ENCODE measurements at places on chromosomes 7 and 10.

- no peak for DNase-seq
These were observed 156.1 kb downstream of the WDR11 start for GRCh38 chr10:121007264-121007663.

GRCh38 chr7:134527979-134528371 is 608 bp downstream of the AKR1B10 start:
- DNase-seq = no peak

- no peak for DNase-seq
These were observed 6.5 kb downstream of the GDI2 start for GRCh38 chr10:5806745-5807144.

- no peak for DNase-seq
These were observed 112.5 kb downstream of the PDE1C start for GRCh38 chr7:31957756-31958155.

GRCh38 chr10:77819210-77820112 is 107.1 kb downstream of the DLG5 start:
- DNase-seq = no peak

DNA sequence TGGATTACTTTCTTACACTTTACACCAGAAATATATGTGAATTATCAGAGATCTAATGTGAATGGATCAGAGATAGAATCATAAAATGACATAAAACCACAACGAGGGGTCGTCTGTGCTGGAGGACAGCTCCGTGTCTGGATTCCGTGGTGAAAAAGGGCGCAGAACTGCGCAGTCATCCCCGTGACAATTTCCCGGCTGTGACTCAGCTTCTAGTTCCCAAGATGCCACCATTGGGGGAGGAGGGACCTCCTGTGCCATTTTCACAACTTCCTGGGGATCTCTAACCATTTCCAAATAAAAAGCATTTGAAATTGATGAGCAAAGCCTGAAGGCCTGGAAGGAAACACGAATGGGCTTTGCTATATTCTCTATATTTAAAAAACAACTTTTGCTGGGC is 72.1 kb downstream of the PDGFA start:
- no peak for DNase-seq

DNA sequence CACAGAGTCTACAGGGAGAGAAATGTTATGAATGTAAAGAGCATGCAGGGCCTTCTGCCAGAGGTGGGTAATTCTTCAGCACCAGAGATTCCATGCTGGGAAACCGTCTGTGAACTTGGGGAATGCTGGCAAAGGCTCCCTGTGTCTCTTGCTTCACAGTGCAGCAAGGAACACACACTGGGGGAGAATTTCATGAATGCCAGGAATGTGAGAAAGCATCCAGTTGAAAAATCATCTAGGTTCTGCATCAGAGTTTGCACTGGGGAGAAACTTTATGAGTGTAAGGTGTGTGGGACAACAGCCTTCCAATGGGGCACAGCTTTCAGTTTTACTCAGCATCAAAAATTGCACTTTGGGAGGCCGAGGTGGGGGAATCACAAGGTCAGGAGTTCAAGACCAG is 224.3 kb upstream of the IGFBP3 start:
- no peak for DNase-seq

GRCh38 chr7:29435167-29435566 is 128.5 kb upstream of the PRR15 start:
- DNase-seq = no peak

DNA sequence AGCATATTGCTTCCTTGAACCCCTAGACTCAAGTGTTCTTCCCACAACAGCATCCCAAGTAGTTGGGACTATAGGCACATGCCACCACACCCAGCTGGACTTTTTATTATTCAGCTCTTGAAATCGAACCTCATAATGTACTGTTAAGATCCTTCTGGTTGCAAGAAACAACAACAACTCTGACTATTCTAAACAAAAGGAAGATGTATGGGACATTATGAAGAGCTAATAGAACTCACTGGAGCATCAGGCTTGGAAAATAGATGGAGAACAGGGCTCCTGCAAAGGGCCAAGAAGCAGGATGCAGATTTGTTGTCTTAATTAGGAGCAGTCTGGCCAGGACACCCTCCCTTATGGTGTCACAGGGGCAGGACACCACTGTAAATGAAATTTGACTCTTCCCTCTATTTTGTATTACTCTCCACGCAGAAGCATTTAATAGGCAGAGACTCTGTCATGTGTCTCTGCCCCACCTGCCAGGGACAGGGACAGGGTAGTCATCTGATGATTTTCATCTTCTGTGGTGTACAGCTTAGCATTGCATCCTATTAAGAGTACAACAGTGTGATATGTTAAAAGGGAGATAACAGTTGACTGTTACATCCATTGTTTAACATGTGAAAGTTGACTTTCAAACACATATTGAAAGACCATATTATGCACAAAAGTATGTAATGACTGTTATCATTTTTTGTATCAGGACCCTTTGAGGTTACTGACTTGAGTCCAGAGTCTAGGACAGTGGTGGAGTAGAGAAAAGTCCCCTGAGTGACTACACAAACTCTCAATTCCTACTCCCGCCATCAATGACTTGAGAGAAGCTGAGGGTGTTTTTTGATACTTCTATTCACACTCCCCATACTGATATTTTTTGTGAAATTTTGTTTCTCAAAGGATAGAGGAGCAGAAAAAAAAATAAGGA is 157.3 kb downstream of the LRRC4 start:
- DNase-seq = no peak

Measured in anterior cingulate cortex (tissue), 58 donors.